Naive thymus-derived CD4-positive, alpha-beta T cell (primary cell): ENCODE measurements at places on chromosomes 5 and 9. TPM values are rescaled to one million over a fixed set of nuclear protein-coding genes. Genes with fewer than 3 reads are reported as not detected.
A peak's percentile ranks its signal among the peaks of the same experiment; 100 is the strongest.

- H3K4me3 ChIP-seq = no peak overlapping the region
- H3K27me3 ChIP-seq = no peaks in the 10 kb centered on the region
- H3K27ac ChIP-seq = no peak overlapping the region
- DNase-seq = no peak
Observed at GRCh38 chr5:15595929-15596328, 95.9 kb downstream of the FBXL7 start.

DNA sequence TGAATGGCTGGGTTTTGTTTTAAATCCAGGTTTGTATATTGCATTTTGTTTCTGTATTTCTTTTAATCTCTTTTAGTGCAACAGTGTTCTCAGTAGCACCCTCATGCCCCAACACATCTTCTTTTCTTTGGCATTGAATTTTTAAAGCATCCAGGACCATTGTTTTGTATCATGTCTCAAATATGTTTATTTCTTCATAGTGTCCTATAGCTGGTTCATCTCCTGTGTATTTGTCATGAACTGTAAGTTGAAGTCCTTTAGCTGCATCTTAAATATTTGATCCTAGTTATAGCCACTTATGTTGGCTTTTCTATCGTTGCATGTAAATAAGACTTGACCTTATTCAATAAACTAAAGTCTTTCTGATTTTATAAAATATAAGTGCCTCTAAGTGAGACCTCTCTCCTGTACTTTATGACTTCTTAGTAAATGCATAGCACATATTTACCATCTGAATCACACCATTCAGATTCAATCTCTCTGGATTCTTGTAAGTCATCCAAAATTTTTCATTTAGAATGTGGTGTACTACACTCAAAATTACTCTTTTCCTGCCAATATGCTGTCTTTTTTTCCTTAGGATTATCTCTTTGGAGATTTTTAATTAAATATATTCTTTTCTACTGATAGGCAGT lies 21.0 kb upstream of the ERCC6L2 start:
- H3K4me3 ChIP-seq = no peak overlapping the region
- H3K36me3 ChIP-seq = no peaks in the 10 kb centered on the region
- no peaks in the 10 kb centered on the region for H3K27me3 ChIP-seq
- no peaks in the 10 kb centered on the region for H3K4me1 ChIP-seq

- H3K36me3 ChIP-seq = no peaks in the 10 kb centered on the region
- peaks cover 60% of the 10 kb centered on the region for H3K4me1 ChIP-seq
- no peaks in the 10 kb centered on the region for H3K27me3 ChIP-seq
- H3K4me3 ChIP-seq = no peak overlapping the region
- H3K27ac ChIP-seq = no peak overlapping the region
Observed at GRCh38 chr9:89740722-89741121, 135.9 kb downstream of the GADD45G start.

- no peaks in the 10 kb centered on the region for H3K36me3 ChIP-seq
- no peak overlapping the region for H3K27ac ChIP-seq
- H3K27me3 ChIP-seq = no peaks in the 10 kb centered on the region
- peak; percentile 17 for DNase-seq
- no peaks in the 10 kb centered on the region for H3K4me1 ChIP-seq
Observed at GRCh38 chr9:32431940-32432555, 47.6 kb downstream of the ACO1 start.

DNA sequence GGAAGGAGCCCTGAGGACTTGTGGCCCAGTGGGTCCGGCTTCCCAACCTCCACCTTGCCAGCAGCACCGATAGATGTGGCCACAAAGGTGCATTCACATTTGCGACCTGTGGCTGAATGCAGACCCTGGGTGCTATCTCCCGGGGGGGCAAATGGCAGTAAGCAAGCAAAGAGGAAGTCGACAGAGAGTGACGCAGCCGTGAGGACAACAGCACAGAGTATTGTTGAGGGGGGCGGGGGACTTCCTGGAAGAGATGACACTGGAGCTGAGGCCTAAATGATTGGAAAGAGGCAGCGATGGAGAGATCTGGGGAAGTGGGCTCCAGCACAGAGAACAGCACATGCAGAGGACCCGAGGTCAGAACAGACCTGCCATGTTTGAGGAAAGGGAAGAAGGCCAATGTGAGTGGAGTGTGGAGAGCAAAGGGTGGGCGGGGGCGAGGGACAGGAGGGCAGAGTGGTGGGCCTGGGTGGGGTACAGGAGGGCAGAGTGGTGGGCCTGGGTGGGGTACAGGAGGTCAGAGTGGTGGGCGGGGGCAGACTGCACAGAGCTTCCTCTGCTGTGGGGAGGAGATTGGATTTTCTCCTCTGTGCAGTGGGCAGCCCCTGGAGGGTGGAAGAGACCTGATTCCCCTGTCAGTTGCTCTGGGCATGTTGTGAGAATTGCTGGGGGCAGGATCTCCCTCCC lies 42.6 kb downstream of the ADAMTS2 start:
- no peaks in the 10 kb centered on the region for H3K27me3 ChIP-seq
- DNase-seq = no peak
- no peaks in the 10 kb centered on the region for H3K4me1 ChIP-seq
- H3K36me3 ChIP-seq = no peaks in the 10 kb centered on the region

DNA sequence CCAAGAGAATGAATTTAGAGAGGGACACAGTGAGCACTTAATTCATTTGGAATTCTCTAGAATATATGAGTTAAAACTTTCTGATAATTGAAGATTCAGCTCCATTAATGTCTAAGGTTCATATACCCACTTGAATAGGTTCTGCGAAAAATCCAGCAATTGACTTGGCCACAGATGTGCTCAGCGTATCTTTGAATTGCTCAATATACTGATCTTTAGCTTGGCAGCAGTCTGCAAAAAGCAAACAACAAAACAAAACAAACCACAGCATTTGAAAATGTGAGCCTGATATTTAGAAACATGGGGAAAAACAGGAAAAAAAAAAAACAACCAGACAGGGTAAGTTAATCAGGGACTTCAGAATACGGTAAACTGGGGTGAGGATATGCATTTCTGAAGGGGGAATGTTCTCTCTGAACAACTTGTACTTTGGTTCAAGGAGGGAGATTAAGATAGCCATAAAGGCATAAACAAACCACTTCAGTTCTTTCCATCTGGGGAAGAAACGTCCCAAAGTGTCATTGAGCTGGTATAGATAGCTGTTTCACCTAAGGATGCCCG lies 21.4 kb downstream of the AGXT2 start:
- no peak for DNase-seq
- no peak overlapping the region for H3K4me3 ChIP-seq
- H3K27ac ChIP-seq = no peak overlapping the region
- no peaks in the 10 kb centered on the region for H3K4me1 ChIP-seq
- no peaks in the 10 kb centered on the region for H3K36me3 ChIP-seq

DNA sequence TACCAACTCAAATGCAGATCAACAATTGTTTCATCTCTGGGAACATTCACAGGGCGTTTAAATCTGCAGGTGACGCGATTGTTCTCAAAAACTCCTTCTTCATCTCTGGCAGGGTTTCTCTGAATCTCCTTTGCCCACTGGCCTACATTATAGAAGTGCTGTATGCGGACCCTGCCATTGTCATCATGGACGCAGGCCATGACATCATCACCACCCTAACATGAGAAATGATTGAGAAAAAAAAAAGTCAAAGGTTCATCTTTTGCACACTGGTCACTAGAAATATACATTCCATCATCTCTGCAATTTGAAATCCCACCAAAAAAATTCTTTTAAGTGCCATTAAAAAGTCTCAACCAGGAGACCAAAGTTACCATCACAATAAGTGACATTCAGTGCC lies 21.6 kb upstream of the TMEM245 start:
- no peak overlapping the region for H3K27ac ChIP-seq
- no peak for DNase-seq
- no peaks in the 10 kb centered on the region for H3K4me1 ChIP-seq
- no peaks in the 10 kb centered on the region for H3K27me3 ChIP-seq

DNA sequence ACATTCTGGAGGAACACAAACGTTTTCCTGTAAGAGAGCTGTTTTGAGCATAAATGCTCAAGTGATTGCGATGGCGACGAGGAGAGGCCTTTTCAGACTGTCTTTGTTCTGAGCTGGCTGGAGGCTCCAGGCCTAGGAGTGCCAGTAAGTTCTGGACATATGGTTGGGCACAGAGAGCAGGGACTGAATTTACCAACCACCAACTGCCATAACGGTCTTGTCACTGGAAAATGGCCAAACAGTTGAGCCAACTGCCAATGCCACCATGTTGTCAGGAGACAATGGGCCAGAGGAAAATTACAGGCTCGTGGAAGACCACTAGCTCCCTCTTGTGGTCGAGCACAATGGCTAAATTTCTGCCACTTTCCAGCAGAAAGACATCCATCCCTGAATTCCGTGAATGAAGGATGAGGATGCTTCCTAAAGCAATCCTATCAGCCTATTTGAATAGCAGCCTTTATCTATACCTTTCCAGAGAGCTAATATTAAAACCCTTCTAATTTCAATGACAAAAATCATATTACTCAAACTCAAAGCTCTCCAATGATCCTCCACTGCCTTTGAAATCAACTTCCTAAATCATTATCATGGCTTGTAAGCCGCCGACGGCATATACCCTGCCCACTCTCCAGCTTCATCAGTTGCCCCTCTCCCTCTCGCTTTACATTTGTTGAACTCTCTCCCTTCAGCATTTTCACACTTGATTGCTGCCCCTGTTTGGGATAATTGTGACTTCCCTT lies 66.9 kb upstream of the GLIS3 start:
- peak; percentile 23 for DNase-seq
- H3K36me3 ChIP-seq = no peaks in the 10 kb centered on the region
- no peak overlapping the region for H3K27ac ChIP-seq
- H3K4me1 ChIP-seq = no peaks in the 10 kb centered on the region
- no peak overlapping the region for H3K4me3 ChIP-seq

GRCh38 chr5:139131062-139131461 lies 67.1 kb downstream of the SIL1 start:
- H3K4me3 ChIP-seq = no peak overlapping the region
- peaks cover 4% of the 10 kb centered on the region for H3K4me1 ChIP-seq
- no peaks in the 10 kb centered on the region for H3K27me3 ChIP-seq
- no peak overlapping the region for H3K27ac ChIP-seq
- no peaks in the 10 kb centered on the region for H3K36me3 ChIP-seq

DNA sequence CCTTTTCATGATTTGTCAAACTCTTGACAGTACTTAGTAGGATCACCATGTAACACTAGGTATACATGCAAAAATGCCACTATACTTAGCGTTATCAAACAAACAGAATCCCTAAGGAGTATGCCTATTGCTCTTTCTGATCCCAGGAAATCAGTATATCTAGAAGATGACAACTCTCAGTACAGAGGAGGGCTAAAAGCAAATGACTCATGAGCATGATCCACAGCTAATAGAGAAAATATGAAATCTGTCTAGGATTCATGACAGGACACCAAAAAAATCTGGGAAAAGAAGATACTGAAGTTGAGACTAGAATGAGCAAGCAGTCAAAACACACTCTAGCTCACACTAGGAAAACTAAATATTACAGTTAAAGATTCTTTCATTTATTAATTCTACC lies 89.2 kb downstream of the RAPGEF6 start:
- peaks cover 6% of the 10 kb centered on the region for H3K36me3 ChIP-seq
- H3K27ac ChIP-seq = peak overlapping the region; percentile 83
- DNase-seq = no peak
- H3K27me3 ChIP-seq = no peaks in the 10 kb centered on the region
- H3K4me3 ChIP-seq = peak overlapping the region; percentile 60

DNA sequence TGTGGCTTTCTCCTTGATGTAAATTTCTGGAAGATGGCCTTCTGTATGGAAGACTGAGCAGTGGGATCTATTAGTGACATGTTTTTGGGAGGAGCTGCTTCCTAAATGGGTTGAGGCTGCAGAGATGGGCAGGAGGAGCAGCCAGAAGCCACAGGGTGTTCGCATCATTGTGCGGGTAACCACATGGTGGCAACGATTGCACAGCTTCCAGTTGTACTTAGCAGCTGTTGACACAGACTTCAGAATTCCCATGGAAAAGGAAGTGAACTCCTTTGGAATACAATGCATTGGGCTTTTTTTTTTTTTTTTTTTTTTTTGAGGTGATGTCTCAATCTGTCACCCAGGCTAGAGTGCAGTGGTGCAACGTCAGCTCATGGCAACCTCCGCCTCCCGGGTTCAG lies 297.3 kb downstream of the NR3C1 start:
- H3K27me3 ChIP-seq = no peaks in the 10 kb centered on the region
- no peaks in the 10 kb centered on the region for H3K4me1 ChIP-seq
- H3K36me3 ChIP-seq = no peaks in the 10 kb centered on the region
- no peak for DNase-seq
- no peak overlapping the region for H3K27ac ChIP-seq

DNA sequence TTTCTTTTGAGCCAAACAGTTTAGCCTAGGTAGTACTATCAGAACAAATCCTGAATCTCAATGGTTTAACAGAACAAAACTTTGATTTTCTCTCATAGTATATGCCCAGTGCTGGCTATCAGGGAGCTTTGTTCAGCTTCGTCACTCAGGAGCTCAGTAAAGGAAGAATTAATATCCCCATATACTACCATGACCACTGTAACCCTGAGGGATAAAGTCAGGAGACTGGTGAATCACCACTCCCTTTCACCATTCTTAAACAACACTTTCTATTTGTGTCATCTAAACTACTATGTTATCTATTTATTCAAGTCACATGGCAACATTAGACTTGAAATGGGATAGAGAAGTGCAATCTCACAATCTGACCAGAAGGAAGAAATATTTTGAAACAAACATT lies 522.6 kb upstream of the COX7C start:
- H3K4me3 ChIP-seq = no peak overlapping the region
- H3K36me3 ChIP-seq = no peaks in the 10 kb centered on the region
- H3K27me3 ChIP-seq = no peaks in the 10 kb centered on the region
- no peak for DNase-seq

- no peaks in the 10 kb centered on the region for H3K4me1 ChIP-seq
- no peak for DNase-seq
- no peaks in the 10 kb centered on the region for H3K27me3 ChIP-seq
- no peak overlapping the region for H3K27ac ChIP-seq
Observed at GRCh38 chr9:75642522-75642921, 248.0 kb upstream of the PCSK5 start.

GRCh38 chr5:14305045-14305444 lies 161.9 kb downstream of the TRIO start:
- H3K27me3 ChIP-seq = no peaks in the 10 kb centered on the region
- DNase-seq = no peak
- no peaks in the 10 kb centered on the region for H3K36me3 ChIP-seq
- no peaks in the 10 kb centered on the region for H3K4me1 ChIP-seq
- H3K4me3 ChIP-seq = no peak overlapping the region

GRCh38 chr9:121652838-121653231 lies 1.4 kb downstream of the DAB2IP start:
- H3K4me1 ChIP-seq = no peaks in the 10 kb centered on the region
- peaks cover 4% of the 10 kb centered on the region for H3K27me3 ChIP-seq
- H3K4me3 ChIP-seq = no peak overlapping the region
- no peak overlapping the region for H3K27ac ChIP-seq
- DNase-seq = no peak
- no peaks in the 10 kb centered on the region for H3K36me3 ChIP-seq

The TRMT10B gene
- 17.5 and 19.0 TPM in 2 replicates for total RNA-seq

The RLN2 gene
- total RNA-seq = 1.2 and 1.4 TPM in 2 replicates

The FOXD4L6 gene
- not detected for total RNA-seq

The BTNL8 gene
- total RNA-seq = not detected

The C5orf52 gene
- total RNA-seq = not detected

The GPR150 gene
- total RNA-seq = 1.2 TPM
